CD4-positive, alpha-beta T cell treated with Interferon alpha-2 for 1 hour (primary cell): ENCODE measurements at places on chromosomes 2 and 18.
A peak's percentile ranks its signal among the peaks of the same experiment; 100 is the strongest.

GRCh38 chr18:66749481-66750035 lies 145.7 kb upstream of the CDH19 start:
- DNase-seq, result no peak

GRCh38 chr2:209619782-209620181 lies 151.8 kb upstream of the UNC80 start:
- no peak for DNase-seq

DNA sequence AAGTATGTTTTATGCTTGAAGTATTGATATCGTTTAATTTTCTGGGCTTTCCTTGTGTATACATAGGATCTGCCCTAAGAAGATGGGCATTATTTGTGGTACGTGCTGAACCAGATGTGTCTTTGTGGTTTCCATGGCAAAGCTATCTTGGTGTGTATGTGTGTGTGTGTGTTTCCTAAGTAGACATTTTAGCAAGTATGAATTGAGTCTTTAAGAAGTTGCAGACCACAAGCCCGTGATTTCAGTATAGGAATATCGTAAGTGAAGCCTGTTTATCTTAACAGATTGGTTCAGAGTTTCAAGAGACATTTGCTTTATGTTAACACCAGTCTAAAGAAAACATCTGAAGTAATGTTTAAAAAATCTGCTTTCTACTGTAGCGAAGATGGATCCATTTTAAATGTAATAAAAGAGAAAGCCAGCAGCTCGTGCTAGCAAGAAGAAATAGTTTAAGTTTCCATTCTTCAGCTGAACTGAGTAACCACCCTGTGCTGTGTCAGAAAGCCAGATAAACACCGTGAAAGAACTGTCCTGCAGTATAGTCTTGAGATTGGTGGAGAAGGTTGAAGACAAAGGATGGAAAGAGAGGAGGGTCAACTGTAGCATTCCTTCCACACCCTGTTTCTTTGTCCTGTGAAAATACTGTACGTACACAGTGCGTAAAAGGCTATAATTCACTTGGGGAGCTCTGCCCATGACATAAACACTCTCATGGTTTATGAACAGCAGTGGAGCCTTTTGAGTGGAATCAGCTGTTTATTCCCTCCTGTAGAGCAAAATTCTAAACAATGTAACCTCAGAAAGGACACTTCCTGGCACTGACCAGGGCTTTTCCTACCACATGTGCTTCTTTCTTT lies 91.9 kb upstream of the FOSL2 start:
- no peak for DNase-seq

GRCh38 chr2:126971481-126972278 lies 73.0 kb downstream of the TEX51 start:
- DNase-seq, result peak; percentile 65

DNA sequence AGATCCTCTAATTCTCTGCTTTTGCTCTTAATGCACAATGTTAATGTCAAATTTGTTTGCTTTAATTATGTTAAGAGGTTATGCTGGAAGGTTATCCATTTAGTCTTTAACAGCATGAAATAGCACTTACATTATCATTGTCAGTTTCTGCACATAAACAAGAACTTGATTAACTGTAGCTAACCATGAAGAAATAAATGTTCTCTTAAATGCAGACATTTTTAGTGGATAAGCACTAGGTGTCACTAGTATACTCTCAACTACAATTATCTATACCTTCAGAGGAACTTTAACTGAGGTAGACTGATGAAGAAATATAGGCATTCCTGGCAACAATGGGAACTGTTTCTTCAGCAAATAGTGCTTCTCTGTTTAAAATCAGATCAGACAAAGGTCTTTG lies 178.8 kb upstream of the CHST9 start:
- DNase-seq, result no peak

DNA sequence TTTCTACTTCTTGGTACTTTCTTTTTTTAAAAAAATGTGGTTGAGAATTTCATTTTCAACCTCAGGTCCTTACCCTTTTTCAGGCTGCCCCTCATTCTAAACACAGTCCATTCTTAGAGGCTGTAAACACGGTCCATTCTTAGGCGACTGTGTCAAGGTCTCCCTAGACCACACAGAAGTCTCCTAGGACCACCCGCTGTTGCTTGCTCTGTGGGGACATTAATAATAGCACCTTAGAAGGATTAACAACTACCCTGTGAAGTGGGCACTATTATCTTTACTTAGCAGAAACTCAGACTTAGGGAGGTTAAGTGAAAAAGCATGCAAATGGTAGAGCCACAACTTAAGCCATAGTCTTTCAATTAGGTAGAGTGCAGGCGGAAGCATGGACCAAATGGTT lies 91.7 kb downstream of the RBMS1 start:
- no peak for DNase-seq

GRCh38 chr2:28363686-28364280 lies 28.9 kb upstream of the FOSL2 start:
- no peak for DNase-seq

DNA sequence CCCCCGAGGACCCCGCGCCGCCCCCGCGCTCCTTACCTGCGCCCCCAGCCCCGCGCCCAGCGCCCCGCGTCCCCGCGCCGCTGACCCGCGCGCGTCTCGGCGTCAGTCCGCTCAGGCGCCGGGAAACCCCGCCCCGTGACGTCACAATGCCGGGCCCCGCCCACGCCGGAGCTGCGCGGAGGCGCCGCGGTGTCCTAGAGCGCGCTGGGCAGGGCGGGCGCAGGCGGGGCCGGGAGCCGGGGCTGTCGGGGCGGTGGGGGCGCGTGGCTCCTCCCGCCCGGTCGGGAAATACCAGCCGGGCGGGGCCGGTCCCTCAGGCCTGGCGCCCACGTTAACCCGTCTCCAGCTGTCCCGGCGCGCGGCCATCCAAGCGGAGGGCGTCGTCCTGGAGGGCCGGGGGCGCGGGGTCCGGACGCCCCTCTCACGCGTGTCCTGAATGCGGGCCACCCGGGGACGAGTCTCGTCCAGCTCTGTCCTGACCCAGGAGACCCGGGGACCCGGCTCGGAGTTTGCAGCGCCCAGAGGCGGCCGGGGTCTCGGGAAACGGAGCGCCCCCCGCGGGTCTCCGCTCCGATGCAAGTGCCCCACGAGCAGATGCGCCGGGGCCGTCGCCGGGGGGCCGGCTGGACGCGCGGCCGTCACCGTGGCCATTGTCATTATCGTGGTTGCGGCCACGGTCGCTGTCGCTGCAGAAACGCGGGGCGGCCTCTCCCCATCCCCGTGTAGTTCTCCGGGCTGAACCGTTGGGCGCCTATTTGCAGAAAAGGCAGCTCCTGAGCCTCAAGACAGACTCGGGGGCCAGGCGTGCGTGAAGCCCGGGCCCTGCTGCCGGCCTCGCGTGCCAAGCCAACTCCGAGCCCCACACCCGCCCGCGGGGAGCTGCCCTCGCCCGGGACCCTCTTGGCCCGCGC lies at the start of gene SLC66A2:
Gene SLC66A2 (minus strand): TSS at position 109 of the 911 bp plus-strand sequence. CDS start 727 bp downstream, outside the sequence.
- DNase-seq, result peak; percentile 96

- DNase-seq, result no peak
These were observed 18.2 kb upstream of the TNP1 start for GRCh38 chr2:216878072-216878471.

DNA sequence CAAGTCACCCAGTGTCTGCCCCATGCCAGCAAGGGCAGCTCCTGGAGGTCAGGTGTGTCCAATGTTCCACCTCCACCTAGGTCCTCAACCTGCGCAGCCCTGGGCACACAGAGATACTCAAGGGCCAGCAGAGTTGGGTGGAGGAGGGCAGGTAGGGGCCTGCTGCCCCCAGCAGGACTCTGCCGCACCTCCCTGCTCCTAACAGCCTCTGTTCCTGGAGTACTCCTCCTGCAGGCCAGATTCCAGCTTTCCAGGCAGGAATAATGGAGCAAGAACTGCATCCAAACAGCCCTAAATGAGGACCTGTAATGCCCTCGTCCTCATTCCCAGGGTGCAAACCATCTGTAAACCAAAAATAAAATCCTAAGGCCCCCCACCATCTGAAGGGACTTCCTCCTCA lies 44.4 kb upstream of the ACAA2 start:
- no peak for DNase-seq

DNA sequence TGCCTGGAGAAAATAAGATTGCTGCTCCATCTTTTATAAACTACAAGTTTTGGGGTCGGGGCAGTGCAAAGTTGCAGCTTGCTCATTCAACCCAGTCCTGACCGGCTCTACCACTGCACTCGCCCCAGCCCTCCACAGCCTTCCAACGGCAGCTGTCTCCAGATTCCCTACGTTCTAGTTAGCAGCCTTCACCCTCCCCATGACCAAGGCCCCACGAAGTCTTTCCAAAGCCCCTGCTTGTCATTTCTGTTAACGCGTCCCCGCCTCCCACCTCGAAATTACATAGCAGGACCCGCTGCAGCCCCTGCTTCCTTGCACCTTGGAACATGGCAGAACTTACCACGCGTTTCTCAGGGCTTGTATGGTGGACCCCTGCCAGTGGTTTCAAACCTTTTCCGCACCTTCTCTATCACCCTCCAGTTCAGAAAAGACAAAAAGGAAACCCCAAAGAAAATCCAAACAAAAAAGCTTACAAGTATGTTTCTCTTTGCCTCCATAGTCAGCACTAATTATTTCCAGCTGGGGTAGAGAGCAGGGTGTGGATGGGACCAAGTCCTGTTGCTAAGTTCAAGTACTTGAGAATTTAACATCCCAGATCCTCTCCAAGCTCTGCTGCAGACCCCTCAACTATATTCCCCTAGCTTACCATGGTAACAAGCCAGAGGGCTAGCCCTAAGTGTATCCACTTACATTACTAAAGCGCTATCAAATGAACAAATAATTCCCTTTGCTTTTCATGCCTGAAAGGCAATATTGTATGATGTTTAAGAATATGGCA lies 161.5 kb downstream of the TGIF1 start:
- no peak for DNase-seq

DNA sequence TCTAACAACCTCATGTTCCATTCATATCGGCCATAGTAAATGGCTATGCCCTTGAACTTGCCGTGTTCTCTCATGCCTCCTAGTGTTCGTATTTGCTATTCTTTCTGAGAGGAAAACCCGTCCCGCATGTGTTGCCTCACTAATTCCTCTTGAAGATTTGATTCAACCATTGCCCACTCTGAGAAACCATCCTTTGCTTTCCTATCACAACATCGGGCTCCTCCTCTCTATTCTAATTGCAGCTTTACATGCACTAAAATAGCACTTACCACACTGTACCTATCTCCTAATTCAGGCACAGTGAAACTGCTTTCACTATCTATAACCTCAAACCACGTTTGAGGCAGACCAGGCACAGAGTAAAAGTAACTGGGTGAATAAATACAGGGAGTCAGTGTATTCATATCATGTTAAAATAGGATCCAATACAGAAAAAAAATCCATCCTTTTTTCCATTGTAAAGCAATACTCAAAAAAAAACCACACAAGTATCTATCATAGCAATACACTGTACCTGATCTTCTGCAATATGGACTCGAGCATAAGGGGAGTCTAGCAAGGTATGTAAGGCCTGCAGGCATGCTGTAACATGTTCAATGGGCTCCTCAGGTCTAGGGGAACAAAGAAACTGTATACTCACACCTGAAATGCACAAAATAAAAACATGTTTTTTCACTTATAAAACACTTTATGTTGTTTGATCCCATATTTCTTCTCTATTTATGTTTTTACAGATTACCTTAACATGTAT lies 39.0 kb upstream of the STRN start:
- DNase-seq, result peak; percentile 6

- DNase-seq, result no peak
These were observed 286.7 kb upstream of the SLC39A10 start for GRCh38 chr2:195370167-195370943.

GRCh38 chr2:102708847-102709559 lies 52.8 kb upstream of the TMEM182 start:
- no peak for DNase-seq

GRCh38 chr2:189203177-189203799 lies 23.7 kb upstream of the COL5A2 start:
- DNase-seq, result no peak

DNA sequence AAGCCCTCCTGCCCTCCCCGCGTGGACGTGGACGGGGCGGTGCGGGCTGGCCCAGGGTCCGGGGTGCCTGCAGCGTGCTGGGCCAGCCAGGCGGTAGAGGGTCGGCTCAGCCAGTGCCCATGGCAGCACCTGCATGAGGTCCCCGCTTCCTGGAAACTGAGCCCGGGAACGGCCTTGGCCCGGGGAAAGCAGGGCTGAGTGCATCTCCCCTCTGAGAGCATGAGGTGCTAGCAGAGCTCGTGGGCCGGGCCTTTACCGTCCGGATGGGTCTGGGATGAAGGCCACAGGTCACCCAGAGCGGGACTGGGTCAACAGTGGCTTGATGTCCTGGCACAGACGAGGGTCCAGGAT lies 39.8 kb downstream of the TSHZ1 start:
- DNase-seq, result no peak

- no peak for DNase-seq
These were observed 689.4 kb upstream of the FANCL start for GRCh38 chr2:58930537-58930936.

DNA sequence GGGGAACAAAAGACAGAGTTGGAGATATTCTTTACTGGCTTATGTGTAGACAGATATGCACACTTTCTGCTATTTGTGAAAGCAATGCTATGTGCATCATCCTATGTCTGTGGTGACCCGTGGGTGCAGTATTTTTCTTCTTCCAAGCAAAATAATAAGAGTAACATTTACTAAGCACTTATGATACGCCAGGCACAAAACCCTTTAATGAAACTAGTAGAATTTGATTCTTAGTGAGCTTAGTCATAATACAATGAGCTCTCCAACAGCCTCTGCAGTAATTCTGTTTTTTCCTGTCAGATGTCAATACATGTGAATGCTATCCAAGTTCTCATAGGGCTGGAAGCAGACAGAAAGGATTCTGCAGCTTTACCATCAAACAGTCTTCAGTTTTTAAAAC lies 130.6 kb downstream of the RAD51AP2 start:
- no peak for DNase-seq
